T-helper 17 cell (primary cell): ENCODE measurements at places on chromosomes 12 and 14.
A peak's percentile ranks its signal among the peaks of the same experiment; 100 is the strongest.

DNA sequence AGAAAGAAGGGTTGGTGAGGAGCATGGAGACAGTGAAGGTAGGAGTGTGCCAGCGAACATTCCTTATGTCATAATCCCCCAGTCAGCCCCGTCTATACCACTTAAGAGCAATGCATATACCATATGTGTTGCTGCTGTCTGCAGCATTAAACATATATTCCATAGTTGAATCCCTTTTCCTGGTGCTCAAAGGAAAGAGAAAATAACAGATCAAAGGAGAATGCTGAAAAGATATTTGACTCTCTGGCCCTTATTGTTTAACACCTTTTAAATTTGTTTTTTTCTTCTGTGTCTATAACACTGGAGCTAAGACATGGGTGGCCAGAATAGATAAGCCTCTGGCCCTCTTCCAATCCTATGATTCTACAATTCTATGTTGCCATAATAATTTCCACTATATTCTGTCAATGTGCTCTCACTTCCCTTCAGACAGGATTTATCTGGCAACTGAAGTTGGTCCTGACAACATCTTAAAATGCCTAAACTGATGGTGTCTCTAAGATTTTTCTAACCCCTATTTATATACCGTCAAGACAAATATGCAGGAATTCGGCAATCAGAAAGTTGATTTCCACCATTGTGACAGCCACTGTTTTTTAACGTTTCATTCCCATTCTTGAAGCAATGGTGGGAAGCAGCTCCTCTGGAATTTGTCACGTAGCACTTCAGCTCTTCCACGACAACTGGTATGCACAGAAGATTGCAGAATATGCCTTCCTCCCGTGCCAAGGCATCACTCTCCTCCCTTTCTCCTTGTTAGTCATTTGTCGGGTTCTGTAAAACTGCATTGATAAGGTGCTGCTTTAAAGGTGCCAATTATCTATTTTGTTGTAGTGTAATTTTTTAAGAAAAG is 204.7 kb downstream of the BCAT1 start:
- no peaks in the 10 kb centered on the region for H3K27me3 ChIP-seq
- no peak overlapping the region for H3K27ac ChIP-seq
- peaks cover 6% of the 10 kb centered on the region for H3K4me1 ChIP-seq
- no peak overlapping the region for H3K4me3 ChIP-seq

DNA sequence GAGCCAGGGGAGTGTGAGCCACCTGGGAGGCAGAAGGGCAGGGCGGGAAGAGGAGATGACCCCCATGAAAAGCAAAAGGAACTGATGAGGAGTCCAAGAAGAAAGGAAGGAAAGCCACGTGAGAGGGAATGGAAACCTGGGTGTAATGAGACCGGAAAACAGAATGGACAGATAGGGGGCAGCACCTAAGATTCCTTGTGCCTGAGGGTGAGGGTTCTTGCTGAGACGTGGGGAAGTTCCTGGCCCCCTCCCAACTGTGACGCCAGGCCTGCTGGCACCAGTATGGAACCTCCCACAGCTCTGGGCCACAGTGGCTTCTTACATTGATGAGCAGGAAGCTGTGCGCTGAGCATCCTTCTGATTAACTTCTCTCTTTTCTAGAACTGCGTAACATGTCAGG is 30.8 kb downstream of the TTC7B start:
- peaks cover 4% of the 10 kb centered on the region for H3K4me1 ChIP-seq
- H3K36me3 ChIP-seq, result no peaks in the 10 kb centered on the region
- no peak overlapping the region for H3K27ac ChIP-seq

GRCh38 chr12:121550974-121551634 is 29.7 kb downstream of the KDM2B start:
- peak overlapping the region; percentile 41 for H3K27ac ChIP-seq
- H3K4me1 ChIP-seq, result no peaks in the 10 kb centered on the region
- no peak for DNase-seq

GRCh38 chr12:73421832-73422231 is 1115.8 kb upstream of the ATXN7L3B start:
- no peaks in the 10 kb centered on the region for H3K27me3 ChIP-seq
- peak overlapping the region; percentile 1 for H3K27ac ChIP-seq
- peaks cover 2% of the 10 kb centered on the region for H3K36me3 ChIP-seq
- no peak for DNase-seq
